B cell (primary cell): ENCODE measurements at places on chromosomes 3 and 15. TPM values are rescaled to one million over a fixed set of nuclear protein-coding genes. Genes with fewer than 3 reads are reported as not detected.

PAQR5 gene
- total RNA-seq = not detected in 2 replicates

DNA sequence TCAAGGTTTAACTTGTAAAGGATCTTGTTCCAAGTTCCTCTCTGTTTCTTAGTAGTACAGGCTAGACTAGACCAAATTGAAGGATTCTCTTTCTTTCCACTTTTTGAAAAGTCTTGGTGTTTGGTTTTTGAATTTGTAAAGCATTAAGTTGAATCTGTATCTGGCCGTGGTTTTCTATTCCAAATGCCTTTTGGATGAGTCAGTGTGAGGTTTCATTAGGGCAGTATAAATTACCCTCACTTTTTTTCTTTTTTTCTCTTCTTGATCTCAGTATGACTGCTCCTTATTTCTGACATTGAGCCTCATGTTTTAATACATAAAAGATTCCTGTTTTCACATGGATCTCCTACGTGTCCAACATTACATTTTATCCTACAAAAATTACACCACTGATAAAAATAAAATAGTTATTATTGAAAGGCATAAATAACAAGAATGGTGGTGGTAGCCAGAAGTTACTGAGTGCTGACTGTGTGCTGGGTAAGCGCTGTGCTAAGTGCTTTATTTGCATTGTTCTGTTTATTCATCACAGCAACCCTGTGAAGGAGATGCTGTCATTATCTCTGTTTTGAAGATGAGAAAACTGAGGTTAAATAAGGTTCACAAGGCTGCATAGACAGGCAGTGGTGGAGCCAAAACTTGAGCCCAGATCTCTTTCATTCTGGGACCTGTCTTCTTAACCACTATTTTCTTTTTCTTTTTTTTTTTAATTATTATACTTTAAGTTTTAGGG lies 48.3 kb downstream of the MITF start:
- no peaks in the 10 kb centered on the region for H3K4me1 ChIP-seq
- no peaks in the 10 kb centered on the region for H3K36me3 ChIP-seq
- DNase-seq = no peak
- H3K4me3 ChIP-seq = no peak overlapping the region

DNA sequence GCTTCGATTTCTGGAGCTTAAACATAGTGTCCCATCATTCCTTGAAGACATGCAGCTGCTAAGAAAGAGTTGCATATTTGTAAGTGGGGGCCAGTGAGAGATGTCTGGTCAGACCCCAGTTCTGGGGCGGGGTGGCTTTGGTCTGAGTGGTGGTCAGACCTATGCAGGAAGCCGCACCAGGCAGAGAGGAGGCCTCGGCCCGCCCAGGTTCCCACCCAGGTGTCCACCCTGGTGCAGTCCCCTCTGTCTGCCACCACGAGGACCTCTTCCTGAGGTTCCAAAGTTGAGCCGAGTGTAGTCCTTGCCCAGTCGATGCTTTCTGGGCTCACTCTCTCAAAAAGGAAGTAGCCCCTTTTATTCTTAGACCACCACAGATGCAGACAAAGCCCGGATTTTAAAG lies 122.6 kb upstream of the DLG1 start:
- H3K4me3 ChIP-seq = no peak overlapping the region
- H3K27me3 ChIP-seq = peaks cover 3% of the 10 kb centered on the region
- H3K27ac ChIP-seq = no peak overlapping the region
- no peaks in the 10 kb centered on the region for H3K4me1 ChIP-seq
- H3K36me3 ChIP-seq = no peaks in the 10 kb centered on the region

DNA sequence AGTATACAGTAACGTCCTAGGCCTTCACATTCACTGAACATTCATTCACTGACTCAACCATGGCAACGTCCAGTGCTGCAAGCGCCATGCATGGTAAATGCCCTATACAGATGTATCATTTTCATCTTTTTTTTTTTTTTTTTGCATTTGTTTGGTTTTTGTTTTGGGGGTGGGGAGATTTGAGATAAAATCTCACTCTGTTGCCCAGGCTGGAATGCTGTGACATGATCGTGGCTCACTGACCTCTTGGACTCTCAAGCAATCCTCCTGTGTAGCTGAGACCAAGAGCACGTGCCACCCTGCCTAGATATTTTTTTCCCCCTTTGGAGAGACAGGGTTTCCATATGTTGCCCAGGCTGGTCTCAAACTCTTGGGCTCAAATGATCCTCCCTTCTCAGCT lies 37.4 kb downstream of the SUSD5 start:
- H3K4me3 ChIP-seq = no peak overlapping the region
- no peak overlapping the region for H3K27ac ChIP-seq
- no peaks in the 10 kb centered on the region for H3K4me1 ChIP-seq
- no peaks in the 10 kb centered on the region for H3K36me3 ChIP-seq
- no peaks in the 10 kb centered on the region for H3K27me3 ChIP-seq
- DNase-seq = no peak

- H3K36me3 ChIP-seq = no peaks in the 10 kb centered on the region
- no peak overlapping the region for H3K4me3 ChIP-seq
- H3K4me1 ChIP-seq = no peaks in the 10 kb centered on the region
- no peak overlapping the region for H3K27ac ChIP-seq
- H3K27me3 ChIP-seq = no peaks in the 10 kb centered on the region
These were observed 115.7 kb downstream of the PDZRN3 start for GRCh38 chr3:73509066-73509465.

DNA sequence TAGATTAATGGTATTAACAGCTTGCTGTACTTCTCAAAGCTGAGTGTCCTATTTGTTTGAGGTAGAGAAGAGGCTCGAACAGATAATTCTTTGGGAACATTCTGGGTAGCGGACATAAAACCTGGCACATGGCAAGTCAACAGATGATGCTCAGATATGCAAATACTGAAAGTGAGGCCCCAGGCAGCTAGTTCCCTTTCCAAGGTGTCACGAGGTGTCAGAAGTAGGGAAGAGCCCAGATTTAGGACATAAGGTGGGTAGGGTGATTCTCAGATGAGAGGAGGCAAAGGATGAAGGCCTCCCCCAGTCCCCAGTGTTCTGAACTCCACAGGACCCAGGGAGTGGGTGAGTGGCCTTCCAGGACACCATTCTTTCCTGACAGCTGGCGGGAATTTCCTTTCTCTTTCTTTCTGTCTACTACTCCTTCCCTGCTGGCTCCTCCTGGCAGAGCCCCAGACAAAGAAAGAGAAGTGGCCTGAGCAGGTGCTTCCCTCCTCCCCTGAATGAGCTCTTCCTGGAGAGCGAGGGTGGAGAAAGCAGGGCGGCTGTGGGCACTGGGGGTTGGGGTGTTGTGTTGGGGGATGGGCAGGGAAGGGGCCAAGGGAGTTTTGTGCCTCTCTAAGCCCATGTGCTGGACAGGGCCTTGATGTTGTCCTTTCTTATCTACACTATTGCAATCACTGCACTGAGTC lies 87.5 kb downstream of the CORO2B start:
- no peak overlapping the region for H3K4me3 ChIP-seq
- H3K27ac ChIP-seq = no peak overlapping the region
- no peaks in the 10 kb centered on the region for H3K27me3 ChIP-seq
- peaks cover 9% of the 10 kb centered on the region for H3K4me1 ChIP-seq
- no peak for DNase-seq

ERC2 gene
- not detected in 2 replicates for total RNA-seq

GRCh38 chr3:71994203-71994602 lies 209.3 kb upstream of the PROK2 start:
- H3K36me3 ChIP-seq = no peaks in the 10 kb centered on the region
- no peaks in the 10 kb centered on the region for H3K27me3 ChIP-seq
- H3K4me1 ChIP-seq = peaks cover 2% of the 10 kb centered on the region
- H3K4me3 ChIP-seq = no peak overlapping the region
- DNase-seq = no peak

DNA sequence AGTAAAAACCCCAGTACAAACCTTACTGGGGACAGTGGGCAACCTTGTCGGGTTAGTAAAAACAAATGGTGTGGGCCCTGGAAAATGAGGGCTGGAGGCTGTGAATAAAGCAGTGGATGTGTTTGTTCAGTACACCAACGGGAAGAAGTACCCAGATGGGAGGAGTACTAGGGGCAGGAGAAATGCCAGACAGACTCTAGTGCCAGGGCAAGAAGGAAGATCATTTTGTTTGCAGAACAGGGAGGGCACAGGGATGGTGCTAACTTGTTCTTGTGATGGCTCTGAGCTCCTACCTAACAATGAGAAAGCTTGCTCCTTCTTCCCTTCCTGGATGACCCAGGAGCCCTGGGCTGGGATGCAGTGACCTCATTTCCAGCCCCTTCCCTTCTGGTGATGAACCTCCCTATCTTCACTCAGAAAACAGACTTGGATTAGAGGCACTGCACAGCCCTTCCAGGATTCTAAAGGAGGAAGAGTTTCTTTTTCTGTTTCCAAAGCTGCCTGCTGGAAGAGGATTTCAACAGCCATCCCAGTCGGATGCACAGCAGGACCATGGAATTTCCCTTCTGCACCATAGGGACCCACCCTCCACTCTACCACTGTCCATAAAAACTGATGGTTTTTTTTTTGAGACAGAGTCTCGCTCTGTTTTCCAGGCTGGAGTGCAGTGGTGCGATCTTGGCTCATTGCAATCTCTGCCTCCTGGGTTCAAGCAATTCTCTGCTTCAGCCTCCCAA lies 6.1 kb downstream of the RASSF1 start:
- peak overlapping the region; percentile 63 for H3K27ac ChIP-seq
- H3K4me1 ChIP-seq = peaks cover 52% of the 10 kb centered on the region
- H3K4me3 ChIP-seq = no peak overlapping the region
- no peaks in the 10 kb centered on the region for H3K27me3 ChIP-seq
- DNase-seq = no peak
- peaks cover 47% of the 10 kb centered on the region for H3K36me3 ChIP-seq

TUSC2 gene
- total RNA-seq = 25.5 and 28.2 TPM in 2 replicates

BOC gene
- total RNA-seq = 0.12 and 0.78 TPM in 2 replicates
